ENCODE measurements at places on chromosomes 5 and 9. TPM values are rescaled to one million over a fixed set of nuclear protein-coding genes. Genes with fewer than 3 reads are reported as not detected.
A peak's percentile ranks its signal among the peaks of the same experiment; 100 is the strongest.

GRCh38 chr5:73812457-73812856 lies 186.5 kb downstream of the ARHGEF28 start:
- ATAC-seq, result no peak

DNA sequence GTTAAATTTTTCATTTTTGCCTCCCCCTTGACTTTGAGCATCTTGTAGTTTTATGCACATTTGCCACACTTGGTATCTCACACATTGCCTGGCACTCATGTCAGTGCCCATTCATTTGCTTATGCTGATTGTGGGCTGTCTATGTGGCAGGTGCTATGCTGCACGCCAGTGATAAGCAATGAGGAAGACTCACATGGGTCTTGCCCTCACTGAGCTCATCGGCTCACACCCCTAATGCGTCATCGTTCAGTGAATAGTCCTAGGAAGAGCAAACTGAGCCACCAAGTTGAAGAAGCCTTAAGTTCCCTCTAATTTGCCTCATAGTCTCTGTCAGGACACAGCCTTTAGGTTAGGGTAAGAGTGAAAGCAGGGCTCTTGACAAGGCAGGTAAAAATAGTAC lies 209.4 kb upstream of the IL12B start:
- no peak for ATAC-seq

GRCh38 chr9:112032009-112032408 lies 135.4 kb downstream of the UGCG start:
- peak; percentile 64 for ATAC-seq

- ATAC-seq, result no peak
Measured at GRCh38 chr5:132475987-132476875, 14.3 kb downstream of the IRF1 start.

Gene TTF1
- total RNA-seq, result 22.1 TPM

- ATAC-seq, result peak; percentile 73
Measured at GRCh38 chr9:6757132-6757455, 679 bp upstream of the KDM4C start.

- ATAC-seq, result no peak
Measured at GRCh38 chr9:77987880-77988525, 43.6 kb downstream of the GNAQ start.

Gene DOCK8
- total RNA-seq, result 133 TPM

DNA sequence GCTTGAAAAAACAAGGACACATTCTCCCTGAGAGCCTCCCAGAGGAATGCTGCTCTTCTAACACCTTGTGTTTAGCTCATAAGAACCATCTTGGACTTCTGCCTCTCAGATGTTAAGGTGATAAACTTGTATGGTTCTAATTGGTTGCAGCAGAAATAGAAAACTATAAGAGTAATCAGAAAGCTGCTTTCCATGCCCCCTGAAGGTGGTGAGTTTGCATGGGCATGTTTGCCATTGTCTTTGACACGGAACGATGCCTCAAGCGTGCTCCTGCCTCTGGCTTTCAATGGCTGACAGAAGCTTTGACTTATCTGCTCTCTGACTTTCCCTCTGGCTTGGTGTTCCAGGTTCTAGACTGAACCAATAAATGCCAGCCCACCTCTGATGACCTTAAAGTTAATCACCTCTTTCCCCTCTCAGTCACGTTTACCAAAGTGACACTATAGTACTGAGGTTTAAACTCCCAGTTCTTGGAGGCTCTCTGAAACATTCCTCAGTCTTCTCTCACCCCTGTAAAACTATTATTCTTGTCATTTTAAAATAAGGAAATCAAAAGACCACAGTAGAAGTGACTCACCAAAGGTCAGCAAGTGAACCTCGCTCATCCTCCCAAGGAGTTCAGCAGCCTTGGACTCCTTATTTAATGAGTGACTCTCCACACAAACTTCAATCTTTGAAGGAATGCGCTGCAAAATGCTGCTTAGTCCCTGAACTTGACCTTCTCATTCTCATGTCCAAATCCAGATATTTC lies 103.6 kb downstream of the PIK3R1 start:
- ATAC-seq, result no peak

Gene GPR151
- not detected for total RNA-seq

GRCh38 chr9:122866079-122866478 lies 37.7 kb upstream of the PDCL start:
- no peak for ATAC-seq

DNA sequence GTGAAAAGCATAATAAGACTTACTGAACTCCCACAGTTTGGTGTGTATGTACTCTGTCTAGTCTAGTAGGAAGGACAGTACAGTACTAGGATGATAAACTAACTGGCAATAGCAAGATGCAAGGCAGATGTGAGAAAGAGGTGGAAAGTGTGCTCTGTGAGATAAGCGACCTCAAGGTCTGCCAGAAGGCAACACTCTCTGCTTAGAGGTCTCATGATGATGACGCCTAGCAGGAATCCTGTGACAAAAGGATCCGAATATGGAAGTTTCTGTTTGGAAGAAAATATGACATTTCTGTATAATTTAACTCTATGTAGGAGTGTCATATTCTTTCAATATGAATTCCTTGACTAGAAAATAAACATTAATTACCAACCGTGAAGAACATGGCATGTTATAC lies 112.2 kb downstream of the PLPPR1 start:
- no peak for ATAC-seq

Gene SH3GL2
- not detected for total RNA-seq

DNA sequence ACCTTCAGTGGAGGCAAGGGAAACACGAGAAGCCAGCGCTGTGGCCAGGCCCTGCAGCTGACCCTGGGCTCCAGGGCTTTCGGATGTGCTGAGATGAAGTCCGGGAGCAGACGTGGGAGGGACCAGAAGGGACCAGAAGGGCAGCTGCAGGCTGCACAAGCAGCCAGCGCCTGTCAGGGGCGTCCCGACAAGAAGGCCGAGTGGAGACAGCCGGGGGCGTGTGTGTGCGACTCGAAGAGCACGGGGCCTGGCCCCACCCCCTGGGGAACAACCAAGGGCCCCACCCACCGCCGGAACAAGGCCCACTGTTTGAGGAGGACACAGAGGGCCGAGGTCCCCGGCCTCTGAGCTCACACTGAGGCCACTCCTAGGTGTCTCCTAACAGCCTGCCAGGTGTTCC lies 31.4 kb downstream of the SLC12A7 start:
- no peak for ATAC-seq

Gene IL3
- total RNA-seq, result 0.32 TPM

DNA sequence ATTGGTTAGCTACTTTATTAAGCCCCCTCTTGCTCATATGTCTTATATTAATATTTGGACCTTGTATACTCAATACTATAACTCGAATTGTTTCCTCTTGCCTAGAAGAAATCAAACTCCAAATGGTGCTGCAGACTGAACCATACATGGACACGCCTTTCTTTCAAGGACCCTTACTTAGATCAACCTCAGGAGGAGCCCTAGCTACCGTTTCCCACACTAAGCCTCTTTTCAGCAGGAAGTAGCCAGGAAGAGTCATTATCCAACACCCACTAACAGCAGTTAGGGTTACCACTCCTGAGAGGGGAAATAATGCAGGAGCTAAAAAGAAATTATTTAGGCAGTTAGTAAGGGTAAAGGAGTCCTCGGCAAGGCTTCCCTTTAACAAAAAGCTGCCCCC lies 243.8 kb upstream of the PUM3 start:
- ATAC-seq, result no peak

DNA sequence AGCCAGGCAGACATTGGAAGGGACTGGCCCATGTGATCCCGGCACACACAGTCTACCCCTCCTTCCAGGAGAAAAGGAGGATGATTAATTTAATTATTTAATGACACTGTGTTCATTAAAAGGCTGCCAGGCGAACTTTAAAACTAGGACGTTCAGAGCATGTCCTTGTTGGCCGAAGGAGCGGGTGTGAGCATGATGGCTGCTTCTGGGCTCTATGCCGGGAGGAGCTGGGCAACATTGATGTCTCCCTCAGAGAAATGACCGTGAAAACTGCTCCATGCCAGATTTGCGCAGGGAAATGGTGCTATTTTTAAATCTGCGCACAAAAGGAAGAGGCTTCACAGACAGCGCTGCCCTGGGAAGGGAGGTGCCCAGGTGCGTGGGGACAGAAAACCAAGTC lies 284.9 kb upstream of the IRX4 start:
- ATAC-seq, result no peak

Gene DIRAS2
- total RNA-seq, result not detected

DNA sequence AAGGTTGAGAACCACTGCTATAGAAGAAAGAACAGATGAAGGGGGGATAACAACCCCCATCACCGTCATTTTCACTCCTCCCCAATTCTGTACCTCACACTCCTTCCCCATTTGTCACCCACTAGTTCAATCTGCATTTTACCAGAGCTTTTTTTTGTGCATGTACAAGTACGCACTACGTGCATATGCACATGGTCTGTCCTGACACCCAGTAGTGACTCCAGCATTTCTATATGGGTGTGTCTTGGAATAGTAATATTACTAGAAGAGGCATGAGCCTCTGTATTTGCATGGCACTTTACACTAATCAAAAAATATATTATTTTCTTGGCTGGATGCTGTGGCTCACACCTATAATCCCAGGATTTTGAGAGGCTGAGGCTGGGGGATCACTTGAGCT lies 38.7 kb downstream of the NIM1K start:
- no peak for ATAC-seq

DNA sequence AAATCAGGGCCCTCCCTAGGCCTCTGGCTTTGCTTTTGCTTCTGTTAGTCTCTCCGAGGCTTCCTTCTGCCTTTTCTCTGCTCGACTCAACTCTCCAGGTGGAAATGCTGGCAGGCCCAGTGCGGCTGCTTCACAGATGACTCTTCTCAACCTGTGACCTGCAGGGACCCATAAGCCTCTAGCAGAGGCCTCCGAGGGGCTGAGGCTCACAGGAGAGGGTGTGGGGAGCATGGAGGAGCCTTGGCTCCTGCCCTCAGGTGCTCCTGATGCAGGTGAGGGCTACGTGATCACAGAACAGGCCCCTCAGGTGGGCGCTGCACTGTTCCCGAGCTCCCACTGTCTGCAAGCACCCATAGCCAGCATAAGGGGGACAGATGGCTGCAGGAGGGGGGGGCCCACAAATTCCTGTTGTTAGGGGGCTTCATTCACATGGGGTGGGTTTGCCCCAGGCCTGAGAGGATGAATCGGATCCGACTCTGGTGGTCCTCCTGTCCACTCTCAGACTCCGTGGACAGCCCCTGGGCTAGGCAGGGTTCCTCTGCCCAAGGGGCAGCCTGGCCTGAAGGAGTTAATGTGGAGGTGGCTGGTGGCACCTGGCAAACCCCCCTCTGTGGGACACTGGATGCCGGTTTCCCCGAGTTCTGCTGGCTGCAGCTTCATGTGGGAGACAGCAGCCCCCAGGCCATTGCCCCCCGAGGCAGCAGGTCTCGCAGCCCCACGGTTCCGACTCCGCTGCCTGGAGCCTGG lies 10.9 kb upstream of the FCN2 start:
- no peak for ATAC-seq

DNA sequence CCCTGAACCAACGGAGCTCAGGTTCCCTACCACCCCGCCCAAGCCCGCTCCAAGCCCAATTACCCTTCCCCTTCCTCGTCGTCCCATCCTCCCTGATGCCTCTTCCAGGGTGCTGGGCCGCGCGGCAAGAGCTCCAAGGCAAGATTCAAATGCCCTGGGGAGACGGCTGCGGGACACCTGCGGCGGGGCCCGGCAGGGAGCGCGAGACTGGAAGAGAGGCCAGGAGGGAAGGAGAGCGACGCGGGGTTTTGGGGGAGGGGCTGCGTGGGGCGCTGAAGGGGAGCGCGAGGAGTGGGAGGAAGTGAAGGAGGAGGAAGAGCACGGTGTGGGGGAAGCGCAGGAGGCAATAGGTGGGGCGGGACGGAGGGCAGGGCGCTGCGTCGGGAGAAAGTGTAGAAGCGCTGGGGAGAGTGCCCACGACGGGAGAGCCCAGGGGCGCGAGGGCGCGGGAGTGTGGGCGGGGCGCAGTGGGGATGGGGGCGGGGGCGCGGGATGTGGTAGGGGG lies 975 bp upstream of the NXNL2 start:
- ATAC-seq, result no peak

Gene PCDH12
- 0.54 TPM for total RNA-seq

Gene TMEM203
- 19.3 TPM for total RNA-seq
